ENCODE measurements at places on chromosomes 1 and 21. TPM values are rescaled to one million over a fixed set of nuclear protein-coding genes. Genes with fewer than 3 reads are reported as not detected.

SVBP gene
- total RNA-seq = 64.3 TPM

ESRRG gene
- 1.7 TPM for total RNA-seq

IFI6 gene
- 70.0 TPM for total RNA-seq

UBAP2L gene
- 68.2 TPM for total RNA-seq

OVAAL gene
- not detected for total RNA-seq

FCGR3A gene
- 9.4 TPM for total RNA-seq

PM20D1 gene
- 0.98 TPM for total RNA-seq

PBX1 gene
- total RNA-seq = 31.0 TPM

DMRTA2 gene
- total RNA-seq = not detected

SYT14 gene
- 2.1 TPM for total RNA-seq

C1orf21 gene
- 30.6 TPM for total RNA-seq

RAB42 gene
- 1.0 TPM for total RNA-seq

CLCA1 gene
- not detected for total RNA-seq

CLDN17 gene
- not detected for total RNA-seq

NBPF8 gene
- 14.4 TPM for total RNA-seq

GPR37L1 gene
- 22.6 TPM for total RNA-seq

KLHL21 gene
- total RNA-seq = 79.2 TPM

COA6 gene
- total RNA-seq = 13.8 TPM

PTPN22 gene
- 4.4 TPM for total RNA-seq

GNAT2 gene
- not detected for total RNA-seq

NEGR1 gene
- total RNA-seq = 46.0 TPM

SMG7 gene
- total RNA-seq = 50.0 TPM

RHD gene
- total RNA-seq = not detected

SOX13 gene
- total RNA-seq = 107 TPM

MYOG gene
- total RNA-seq = not detected

GRCh38 chr1:147273409-147274336 is 31.2 kb downstream of the CHD1L start:
- DNase-seq = no peak

- DNase-seq = no peak
Observed at GRCh38 chr1:86505564-86505902, 36.8 kb downstream of the CLCA1 start.

GRCh38 chr21:25426580-25426979 is 180.7 kb downstream of the MRPL39 start:
- no peak for DNase-seq

DNA sequence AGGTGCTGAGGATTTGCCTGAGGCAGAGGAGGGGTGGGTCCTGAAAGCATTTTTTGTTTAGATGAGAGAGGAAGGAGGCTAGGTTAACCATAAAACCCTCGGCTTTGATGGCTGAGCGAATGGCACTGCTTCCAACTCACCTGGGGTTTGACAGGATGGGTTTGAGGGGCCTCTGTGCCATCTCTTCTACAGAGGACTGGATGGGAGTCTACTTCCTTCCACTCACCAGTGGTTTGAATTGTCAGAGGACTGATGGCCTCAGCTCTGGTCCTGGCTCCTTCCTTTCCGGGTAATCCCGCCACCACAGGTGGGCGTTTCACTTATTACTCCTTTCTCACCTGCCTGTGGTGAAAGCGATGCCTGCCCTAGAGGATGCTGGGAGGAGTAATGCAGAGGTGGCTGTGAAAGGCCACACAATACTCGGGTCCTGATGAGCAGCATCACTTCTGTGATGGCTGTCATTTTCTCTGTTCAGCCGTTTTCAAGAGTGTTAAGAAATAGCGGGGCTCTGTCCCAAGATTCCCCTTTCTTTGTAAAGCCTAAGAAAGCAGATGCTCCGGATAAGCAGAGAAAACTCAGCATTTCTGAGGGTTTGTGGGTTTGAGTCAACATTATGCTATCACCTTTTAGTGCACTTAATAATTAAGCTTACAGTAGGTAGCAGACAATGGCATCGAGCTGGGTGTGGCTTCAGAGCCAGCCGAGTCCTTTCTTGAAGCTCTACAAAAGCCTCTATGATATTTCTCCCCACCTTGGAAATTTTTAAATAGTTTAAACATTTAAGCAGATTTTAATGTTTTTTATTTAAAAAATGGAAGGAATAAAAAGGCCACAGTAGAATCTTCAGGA is 220.7 kb downstream of the HLX start:
- DNase-seq = no peak

- no peak for DNase-seq
Observed at GRCh38 chr1:156690675-156691036, 13.4 kb upstream of the NES start.

GRCh38 chr1:236865818-236866155 is 70.7 kb downstream of the MTR start:
- no peak for DNase-seq

- no peak for DNase-seq
Observed at GRCh38 chr1:241156231-241156965, 200.6 kb downstream of the RGS7 start.

GRCh38 chr1:89986020-89986419 is 8.9 kb upstream of the ZNF326 start:
- no peak for DNase-seq

DNA sequence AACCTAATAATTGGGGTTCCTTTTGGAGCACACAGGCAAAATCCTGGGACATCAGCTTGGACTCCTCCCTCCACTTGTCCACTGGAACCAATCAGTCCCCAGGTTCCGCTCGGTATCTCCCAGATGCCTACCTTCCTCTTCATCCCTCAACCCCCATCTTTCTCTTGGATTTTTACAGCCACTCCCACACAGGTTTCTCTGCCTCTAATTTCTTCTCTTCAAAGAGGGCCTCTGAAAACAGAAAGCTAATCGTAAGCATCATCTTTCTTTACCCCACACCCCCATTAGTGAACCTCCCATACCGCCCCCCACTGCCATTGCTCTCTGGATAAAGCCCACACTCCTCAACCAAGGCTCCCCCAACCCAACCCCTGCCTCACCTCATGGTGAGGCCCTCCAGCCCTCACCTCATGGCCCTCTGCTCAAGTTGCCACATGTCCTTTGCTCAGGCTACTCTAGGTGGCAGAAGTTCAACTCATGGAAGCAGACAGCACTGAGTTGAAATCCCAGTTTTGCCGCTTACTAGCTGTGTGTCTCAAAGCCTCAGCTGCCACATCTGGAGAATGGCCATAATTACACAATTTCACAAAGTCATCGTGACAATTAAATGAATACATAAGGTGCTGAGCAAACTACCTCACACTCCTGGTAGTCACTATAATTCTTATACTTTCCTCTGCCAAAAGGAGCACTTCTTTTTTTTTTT is 18.1 kb upstream of the WASF2 start:
- DNase-seq = no peak

GRCh38 chr1:213429642-213430041 is 378.6 kb downstream of the RPS6KC1 start:
- DNase-seq = no peak

- DNase-seq = no peak
Observed at GRCh38 chr1:83495560-83495959, 503.4 kb downstream of the TTLL7 start.

DNA sequence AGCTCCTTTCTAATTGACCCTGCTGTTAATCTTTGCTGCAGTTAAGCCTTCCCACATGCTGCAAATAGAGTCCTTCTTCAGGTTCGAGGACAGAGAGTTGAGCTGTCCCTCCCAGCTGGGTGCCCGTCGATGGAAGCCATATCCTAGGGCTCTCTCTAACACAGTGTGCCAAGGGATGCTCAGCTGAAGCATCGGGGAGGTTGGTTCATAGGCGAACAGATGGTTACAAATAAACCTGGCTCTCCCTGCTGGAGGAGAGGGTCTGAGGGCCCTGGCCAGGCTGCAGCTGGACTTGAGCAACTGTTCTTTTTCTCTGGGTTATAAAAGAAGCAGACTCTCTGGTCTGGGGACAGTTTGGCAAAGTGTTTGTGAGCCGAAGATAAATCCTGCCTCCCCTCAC is 120.3 kb upstream of the C8B start:
- DNase-seq = no peak

DNA sequence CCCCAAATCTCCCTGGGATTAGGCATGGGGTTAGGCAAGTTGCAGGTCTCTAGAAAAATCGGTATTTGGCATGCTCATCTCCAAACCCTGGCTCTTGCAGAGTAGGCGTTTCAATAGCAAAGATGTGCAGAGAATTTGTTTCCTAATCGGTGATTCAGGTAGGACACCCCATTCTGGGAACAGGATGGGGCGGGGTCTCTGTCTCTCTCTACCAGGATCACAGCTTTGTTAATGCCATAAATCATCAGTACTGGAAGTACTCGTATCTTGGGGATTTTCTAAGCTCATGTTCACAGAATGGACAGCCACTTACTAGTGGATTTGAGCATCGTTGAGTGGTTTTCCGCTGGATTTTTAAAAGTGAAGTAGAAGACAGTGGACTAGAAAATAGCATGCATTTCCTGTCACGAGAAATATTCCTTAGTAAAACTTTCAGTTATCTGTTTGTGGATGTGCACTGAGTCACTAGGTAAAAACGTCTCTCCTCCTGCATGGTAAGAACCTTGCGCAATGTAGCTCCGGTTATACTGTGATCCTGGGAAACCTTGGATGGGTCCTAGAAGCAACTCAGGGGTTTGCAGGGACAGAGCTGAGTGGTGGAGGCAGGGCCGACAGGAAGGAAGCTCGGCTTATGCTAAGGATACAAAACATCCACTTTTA is 5.1 kb downstream of the TMEM51 start:
- DNase-seq = no peak

- DNase-seq = peak; percentile 74
Observed at GRCh38 chr1:153494976-153495535, 34.6 kb upstream of the S100A7 start.

- no peak for DNase-seq
Observed at GRCh38 chr1:151266315-151266714, 11.8 kb downstream of the PSMD4 start.

DNA sequence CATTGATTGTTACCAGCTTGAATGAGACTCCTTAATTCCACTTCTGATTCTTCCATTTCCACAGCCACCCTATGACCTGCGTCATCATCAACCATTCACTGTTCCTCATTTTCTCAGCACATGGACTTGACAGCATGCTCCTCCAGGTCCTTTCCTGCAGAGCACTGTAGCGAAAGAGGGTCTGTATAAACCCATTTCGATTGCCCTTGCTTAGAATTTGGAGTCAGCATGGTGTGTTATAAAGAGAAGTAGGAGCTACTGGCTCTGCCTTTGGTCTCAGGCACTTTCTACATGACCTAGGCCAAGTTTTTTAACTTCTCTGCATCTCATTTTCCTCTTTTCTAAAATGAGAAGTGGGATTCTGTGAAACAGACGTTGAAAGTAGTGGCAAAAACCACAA is 133.8 kb downstream of the AK5 start:
- DNase-seq = no peak

- no peak for DNase-seq
Observed at GRCh38 chr1:155004352-155005075, 1.9 kb downstream of the ZBTB7B start.

GRCh38 chr1:29417147-29417858 is 181.0 kb downstream of the PTPRU start:
- peak; percentile 14 for DNase-seq

DNA sequence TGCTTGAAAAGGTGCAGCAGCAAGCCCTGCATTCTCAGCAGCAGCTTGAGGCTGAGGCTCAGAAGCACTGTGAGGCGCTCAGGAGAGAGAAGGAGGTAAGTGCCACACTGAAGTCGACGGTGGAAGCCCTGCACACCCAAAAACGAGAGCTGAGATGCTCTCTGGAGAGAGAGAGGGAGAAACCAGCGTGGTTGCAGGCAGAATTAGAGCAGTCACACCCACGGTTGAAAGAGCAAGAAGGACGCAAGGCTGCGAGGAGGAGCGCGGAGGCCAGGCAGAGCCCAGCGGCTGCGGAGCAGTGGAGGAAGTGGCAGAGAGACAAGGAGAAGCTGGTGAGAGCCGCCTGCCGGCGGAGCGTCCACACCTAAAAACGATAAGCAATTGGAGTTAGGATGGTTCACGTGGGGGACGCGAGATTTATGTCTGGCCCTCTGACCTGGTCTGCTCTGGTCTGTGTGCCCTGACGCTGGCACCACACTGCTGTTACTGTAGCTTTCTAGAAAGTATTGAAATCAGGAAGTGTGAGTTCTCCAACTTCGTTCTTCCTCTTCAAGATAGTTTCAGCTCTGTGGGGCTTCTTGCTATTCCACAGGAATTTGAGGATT is 26.7 kb upstream of the DIP2A start:
- DNase-seq = no peak

DNA sequence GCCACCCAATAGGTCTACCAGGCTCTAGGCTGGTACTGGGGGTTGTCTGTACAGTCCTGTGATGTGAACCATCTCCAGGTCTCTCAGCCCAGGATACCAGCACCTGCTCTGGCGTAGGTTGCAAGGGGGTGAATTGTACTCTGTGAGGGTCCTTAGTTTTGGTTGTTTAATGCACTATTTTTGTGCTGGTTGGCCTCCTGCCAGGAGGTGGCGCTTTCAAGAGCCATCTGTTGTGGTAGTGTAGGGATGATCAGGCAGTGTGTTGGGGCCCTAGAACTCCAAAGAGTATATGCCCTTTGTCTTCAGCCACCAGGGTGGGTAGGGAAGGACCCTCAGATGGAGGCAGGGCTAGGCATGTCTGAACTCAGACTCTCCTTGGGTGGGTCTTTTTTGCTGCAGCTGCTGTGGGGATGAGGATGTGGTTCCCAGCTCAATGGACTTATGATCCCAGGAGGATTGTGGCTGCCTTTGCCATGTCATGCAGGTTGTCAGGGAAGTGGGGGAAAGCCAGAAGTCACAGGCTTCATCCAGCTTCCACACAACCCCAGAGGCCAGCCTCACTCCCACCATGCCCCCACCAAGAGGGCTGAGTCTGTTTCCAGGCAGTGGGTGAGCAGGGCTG is 301.8 kb upstream of the CHRM3 start:
- no peak for DNase-seq

- DNase-seq = no peak
Observed at GRCh38 chr1:119898530-119898929, 2.2 kb upstream of the ADAM30 start.

DNA sequence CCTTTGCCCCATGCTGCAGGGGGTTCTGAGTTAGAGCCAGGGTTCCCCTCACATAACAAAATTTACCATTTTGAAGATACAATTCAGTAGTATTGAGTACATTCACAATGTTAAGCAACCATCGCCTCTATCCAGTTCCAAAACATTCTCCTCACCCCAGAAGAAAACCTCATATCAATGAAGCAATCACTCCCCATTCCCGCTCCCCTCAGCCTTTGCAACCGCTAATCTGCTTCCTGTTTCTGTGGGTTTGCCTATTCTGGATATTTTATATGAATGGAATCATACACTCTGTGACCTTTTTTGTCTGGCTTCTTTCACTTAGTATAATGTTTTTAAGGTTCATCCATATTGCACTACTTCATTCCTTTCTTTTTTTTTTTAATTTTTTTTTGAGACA is 32.9 kb downstream of the SERINC2 start:
- DNase-seq = no peak

- DNase-seq = no peak
Observed at GRCh38 chr21:33355996-33356395, 31.2 kb downstream of the IFNAR1 start.

- no peak for DNase-seq
Observed at GRCh38 chr1:239575113-239575512, 188.7 kb downstream of the CHRM3 start.

- no peak for DNase-seq
Observed at GRCh38 chr1:213260311-213261075, 209.5 kb downstream of the RPS6KC1 start.

- DNase-seq = no peak
Observed at GRCh38 chr1:236494586-236495466, 29.0 kb upstream of the LGALS8 start.

- DNase-seq = no peak
Observed at GRCh38 chr1:200363264-200363933, 46.4 kb downstream of the ZNF281 start.
